ENCODE measurements at places on chromosomes 4 and X.
A peak's percentile ranks its signal among the peaks of the same experiment; 100 is the strongest.

DNA sequence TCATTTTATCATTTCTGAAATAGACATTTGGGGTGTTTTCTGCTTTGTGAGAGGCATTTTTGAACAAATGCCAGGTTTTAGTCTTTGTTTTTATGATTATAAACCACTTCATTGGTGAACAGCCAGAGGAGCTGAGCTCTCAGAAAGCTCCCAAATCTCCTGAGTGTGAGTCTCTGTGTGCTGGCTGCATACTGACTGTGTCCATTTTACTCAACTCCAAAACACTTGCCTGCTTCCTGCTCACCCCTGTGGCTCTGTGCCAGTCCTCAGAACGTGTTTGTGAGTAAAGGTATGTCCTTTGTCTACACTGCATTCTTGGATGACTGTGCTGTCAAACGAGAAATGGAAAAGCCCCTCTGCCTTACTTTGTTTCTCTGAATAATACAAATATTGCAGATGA lies 5.4 kb upstream of the LRAT start:
- DNase-seq: no peak

- DNase-seq: no peak
These were observed 172.5 kb downstream of the RAP1GDS1 start for GRCh38 chr4:98433691-98434090.

- no peak for DNase-seq
These were observed 423.3 kb downstream of the CENPC start for GRCh38 chr4:67122029-67122428.

DNA sequence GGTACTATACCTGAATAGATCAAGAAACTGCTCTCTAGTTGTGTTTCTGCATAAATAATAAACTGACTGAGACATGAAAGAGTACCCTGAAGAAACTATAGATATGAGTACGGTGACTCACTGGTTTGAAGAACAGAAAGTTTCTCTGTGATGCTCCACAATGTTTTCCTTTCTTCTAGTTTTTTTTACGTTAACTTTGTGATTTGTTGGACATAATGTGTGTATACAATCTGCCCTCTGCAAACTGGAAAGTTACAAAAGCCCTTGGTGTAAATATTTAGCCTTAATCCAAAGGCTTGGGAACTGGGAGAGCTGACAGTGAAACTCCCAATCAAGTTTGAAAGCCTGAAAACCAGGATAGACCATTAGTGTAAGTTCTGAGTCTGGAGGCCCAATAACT lies 31.6 kb upstream of the PAPSS1 start:
- no peak for DNase-seq

DNA sequence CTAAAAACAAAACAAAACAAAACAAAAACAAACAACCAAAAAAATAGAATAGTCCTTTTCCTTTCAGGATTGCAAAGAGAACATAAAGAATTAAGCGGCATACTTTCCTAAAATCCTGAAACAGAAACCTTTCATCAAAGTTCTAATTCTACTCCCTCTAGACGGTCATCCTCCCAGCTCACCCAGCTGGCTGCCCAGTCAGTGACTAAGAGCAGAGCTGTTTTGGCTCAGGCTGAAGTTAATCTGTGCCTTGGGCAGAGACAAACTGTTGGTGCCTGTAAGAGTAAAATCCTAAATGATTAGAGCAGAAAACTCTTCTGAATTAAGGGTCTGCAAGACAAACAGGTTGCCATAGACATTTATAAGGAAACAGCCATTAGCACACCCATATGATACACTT lies 17.6 kb upstream of the WAS start:
- no peak for DNase-seq

DNA sequence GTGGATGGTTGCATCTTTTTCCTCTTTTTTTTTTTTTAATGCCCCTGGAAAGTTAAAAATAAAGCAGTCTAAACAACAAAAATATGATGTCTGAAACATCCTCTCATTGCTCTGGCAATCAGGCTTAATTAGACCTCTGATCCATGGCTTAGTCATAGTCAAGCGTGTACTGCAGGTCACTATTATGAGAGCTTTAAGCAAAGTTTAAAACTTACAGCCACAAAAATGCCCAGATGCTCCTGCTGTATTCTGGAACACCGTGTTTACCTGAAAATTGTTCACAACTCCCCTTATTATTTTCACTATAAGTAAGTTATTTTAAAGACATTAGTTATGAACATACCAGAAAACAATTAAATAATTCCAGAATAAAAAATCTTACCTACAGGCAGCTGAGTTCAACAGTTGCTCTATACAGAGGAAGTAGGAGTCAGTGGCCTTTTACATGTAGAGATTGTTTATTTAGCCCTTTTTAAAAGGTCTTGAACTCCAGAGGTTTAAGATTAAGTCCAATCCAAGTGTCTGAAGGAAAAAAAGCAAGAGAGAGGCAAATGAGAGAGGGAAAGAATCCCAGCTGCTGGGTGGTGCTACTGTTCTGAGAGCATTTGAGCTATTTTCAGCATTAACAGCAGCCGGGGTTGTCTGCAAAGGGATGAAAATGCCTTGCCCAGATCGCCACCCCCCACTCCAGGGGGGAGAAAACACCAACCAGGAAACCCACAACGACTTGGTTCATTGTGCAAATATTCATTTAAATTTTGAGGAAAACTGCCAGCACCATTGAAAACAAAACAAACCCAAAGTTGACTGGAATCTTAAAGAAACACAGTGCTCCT lies 36.9 kb downstream of the SORBS2 start:
- DNase-seq: no peak

- no peak for DNase-seq
These were observed 368.8 kb downstream of the MAGEE1 start for GRCh38 chrX:76796311-76796710.

GRCh38 chrX:48508400-48509244 lies at the start of gene PORCN:
PORCN (plus strand) TSS chrX:48508992; CDS start chrX:48509821, 829 bp downstream.
- DNase-seq: peak; percentile 21

DNA sequence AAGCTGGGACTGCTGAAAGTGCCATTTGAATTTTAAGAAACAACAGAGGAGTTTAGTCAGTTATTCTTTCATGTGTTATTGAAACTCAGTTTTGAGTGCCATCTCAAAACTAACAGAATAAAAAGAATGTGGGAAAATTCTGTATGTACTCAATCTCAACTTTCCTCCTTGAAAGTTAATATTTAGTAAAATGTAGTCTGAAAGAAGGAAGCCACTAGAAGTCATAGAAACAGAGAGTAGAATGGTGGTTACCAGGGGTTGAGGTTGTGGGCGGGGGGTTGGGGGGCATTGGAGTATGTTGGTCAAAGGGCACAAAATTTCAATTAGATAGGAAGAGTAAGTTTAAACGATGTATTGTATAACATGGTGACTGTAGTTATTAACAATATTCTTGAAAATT lies 628.3 kb upstream of the MAGEB2 start:
- no peak for DNase-seq

DNA sequence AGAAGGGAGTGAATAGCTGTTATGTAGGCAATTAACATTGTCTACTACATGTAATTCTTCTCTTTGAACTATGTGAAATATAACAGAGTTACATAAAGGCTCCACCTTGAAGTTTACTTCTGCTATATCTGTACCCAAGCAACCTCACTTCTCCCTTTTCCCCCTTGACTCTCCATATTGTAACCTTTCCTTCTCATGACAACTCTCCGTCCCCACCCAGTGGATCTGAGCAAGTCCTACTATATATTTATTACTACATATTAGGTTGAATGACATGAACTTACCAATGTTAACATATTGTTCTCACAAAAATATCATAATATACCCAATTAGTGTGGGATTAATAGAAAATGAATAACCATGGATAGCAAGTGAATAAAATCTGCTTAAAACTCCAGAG lies 93.2 kb upstream of the ATP8A1 start:
- DNase-seq: peak; percentile 29
